ENCODE measurements at places on chromosomes 2 and 18. TPM values are rescaled to one million over a fixed set of nuclear protein-coding genes. Genes with fewer than 3 reads are reported as not detected.
A peak's percentile ranks its signal among the peaks of the same experiment; 100 is the strongest.

DNA sequence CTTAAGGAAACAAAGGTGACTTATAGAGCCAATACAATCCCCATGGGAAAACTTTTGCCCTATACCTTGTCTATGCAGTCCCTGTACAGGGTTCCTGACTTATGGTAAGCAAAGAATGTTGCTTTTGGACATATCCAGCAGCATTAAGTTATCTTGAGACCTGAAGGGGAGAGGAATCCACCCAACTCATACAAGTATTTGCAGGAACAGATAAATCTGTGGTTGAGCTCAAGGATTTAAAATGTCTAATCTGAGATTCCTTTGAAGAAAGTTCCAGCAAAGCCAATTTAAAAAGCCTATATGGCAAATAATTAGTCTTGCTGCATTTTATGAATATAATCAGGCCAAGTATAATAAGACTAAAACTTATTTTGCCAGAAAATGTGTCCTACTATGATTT, 739.5 kb upstream of the CDH2 start:
- H3K4me1 ChIP-seq: peaks cover 6% of the 10 kb centered on the region
- no peaks in the 10 kb centered on the region for H3K27me3 ChIP-seq
- H3K36me3 ChIP-seq: peaks cover 7% of the 10 kb centered on the region

- DNase-seq: no peak
- no peaks in the 10 kb centered on the region for H3K27me3 ChIP-seq
- H3K36me3 ChIP-seq: no peaks in the 10 kb centered on the region
Measured at GRCh38 chr2:137826373-137827372, 137.6 kb upstream of the HNMT start.

DNA sequence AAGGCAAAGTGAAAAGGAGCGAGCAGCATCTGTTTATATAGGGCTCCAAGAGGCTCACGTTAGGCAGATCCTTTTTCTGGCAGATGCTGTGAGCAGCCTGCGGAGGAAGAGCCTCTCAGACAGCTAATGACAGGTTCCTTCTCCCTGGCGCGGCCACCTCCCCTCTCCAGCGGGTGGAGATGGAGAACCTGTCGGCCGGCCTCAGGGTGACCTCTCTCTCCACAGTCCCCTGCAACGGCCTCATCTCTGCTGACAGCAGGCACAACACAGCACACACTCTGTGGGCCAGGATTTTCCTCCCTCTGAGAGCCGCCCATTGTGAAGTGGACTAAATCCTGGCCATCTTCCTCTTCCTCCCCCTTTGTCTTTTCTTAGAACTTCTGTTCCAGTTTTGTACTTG, 119.8 kb downstream of the PRKCE start:
- peak overlapping the region; percentile 77 for H3K4me3 ChIP-seq
- H3K36me3 ChIP-seq: no peaks in the 10 kb centered on the region
- H3K27ac ChIP-seq: peak overlapping the region; percentile 71

- no peaks in the 10 kb centered on the region for H3K4me1 ChIP-seq
- no peak overlapping the region for H3K27ac ChIP-seq
- H3K4me3 ChIP-seq: no peak overlapping the region
- 0 out of 2 replicates have a peak, but pooled peaks cover 5% of the 10 kb centered on the region for H3K36me3 ChIP-seq
- H3K27me3 ChIP-seq: no peaks in the 10 kb centered on the region
Measured at GRCh38 chr18:52323802-52324201, 16.2 kb upstream of the DCC start.

DNA sequence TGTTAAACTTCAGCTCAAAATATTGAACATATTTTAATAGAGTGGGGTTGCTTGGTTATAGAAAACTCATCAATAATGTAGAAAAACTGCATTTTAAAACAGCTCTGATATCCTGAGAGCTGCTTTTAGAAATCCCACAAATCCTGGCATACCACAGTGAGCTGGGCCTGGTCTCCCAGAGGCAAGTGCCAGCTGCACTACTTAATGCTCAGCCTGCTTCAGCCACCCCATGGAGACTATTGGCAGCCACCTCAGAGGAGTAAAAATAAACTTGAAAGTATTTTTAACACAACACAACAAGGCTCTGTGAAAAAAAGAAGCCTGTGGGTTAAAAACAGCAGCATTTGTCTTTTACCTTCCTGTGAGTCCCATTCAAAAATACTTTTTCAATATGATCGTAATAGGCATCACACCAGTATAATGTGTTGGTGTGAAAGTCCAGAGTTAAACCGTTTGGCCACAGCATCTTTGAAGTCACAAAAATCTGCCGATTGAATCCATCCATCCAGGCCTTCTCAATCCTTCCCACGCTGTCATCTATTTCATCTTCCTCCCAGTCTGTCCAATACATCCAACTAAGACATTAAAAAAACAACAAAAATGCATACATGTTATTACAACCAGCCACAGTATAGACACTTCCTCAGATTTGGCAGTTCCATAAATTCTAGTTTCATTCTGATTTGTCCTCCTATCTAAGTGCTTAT, 1115.3 kb downstream of the LRP1B start:
- no peaks in the 10 kb centered on the region for H3K36me3 ChIP-seq
- peaks cover 6% of the 10 kb centered on the region for H3K4me1 ChIP-seq
- DNase-seq: no peak
- no peaks in the 10 kb centered on the region for H3K27me3 ChIP-seq
- no peak overlapping the region for H3K27ac ChIP-seq
- H3K4me3 ChIP-seq: no peak overlapping the region

- no peak overlapping the region for H3K4me3 ChIP-seq
- H3K27me3 ChIP-seq: peaks cover 24% of the 10 kb centered on the region
- peaks cover 5% of the 10 kb centered on the region for H3K4me1 ChIP-seq
- no peak overlapping the region for H3K27ac ChIP-seq
Measured at GRCh38 chr2:42558827-42559226, 9.6 kb upstream of the MTA3 start.

DNA sequence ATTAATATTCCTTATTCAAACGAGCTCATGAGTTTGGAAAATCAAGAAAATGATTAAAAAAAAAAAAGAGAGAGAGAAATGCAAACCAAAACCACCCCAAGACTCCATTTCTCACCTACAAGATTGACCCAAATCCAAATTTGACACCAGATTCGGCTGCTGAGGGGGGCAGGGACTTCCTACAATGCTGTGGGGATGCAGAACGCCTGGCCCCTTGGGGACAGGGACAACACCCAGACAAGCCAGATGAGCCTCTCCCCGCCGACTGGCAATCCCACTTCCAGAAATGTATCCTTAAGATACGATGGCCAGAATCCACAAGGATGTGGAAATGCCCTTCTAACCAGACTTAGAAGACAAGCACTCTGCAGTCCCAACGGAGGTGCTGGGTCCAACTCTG, 20.7 kb downstream of the BOK start:
- H3K27ac ChIP-seq: no peak overlapping the region
- H3K36me3 ChIP-seq: peaks cover 40% of the 10 kb centered on the region
- DNase-seq: no peak
- H3K27me3 ChIP-seq: peaks cover 6% of the 10 kb centered on the region
- peaks cover 7% of the 10 kb centered on the region for H3K4me1 ChIP-seq
- H3K4me3 ChIP-seq: no peak overlapping the region

DNA sequence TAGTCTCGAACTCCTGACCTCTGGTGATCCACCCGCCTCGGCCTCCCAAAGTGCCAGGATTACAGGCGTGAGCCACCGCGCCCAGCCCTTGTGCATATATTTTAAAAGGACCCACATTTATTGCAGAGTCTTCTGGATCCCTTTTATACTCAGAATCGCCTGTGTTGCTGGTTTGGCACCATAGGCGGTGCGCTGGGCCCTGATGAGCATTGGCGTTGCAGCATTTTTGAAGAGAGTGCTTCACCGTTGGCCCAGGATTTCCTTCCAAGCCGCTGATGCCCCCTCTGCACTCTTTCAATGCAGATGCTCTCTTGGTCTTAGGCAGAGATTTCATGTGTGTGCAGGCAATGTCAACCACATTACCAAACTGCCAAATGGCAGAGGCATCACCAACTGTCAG, 13.5 kb upstream of the TFCP2L1 start:
- no peak for DNase-seq
- no peak overlapping the region for H3K27ac ChIP-seq
- peaks cover 37% of the 10 kb centered on the region for H3K27me3 ChIP-seq
- no peak overlapping the region for H3K4me3 ChIP-seq
- no peaks in the 10 kb centered on the region for H3K4me1 ChIP-seq

- peaks cover 2% of the 10 kb centered on the region for H3K27me3 ChIP-seq
- H3K4me3 ChIP-seq: peak overlapping the region; percentile 68
- DNase-seq: no peak
- peak overlapping the region; percentile 74 for H3K27ac ChIP-seq
- H3K36me3 ChIP-seq: no peaks in the 10 kb centered on the region
Measured at GRCh38 chr2:213252206-213252605, 32.1 kb upstream of the SPAG16 start.

GRCh38 chr2:88048541-88048940, 7.0 kb downstream of the KRCC1 start:
- H3K4me1 ChIP-seq: peaks cover 21% of the 10 kb centered on the region
- no peak overlapping the region for H3K4me3 ChIP-seq
- no peak overlapping the region for H3K27ac ChIP-seq
- DNase-seq: no peak

- peaks cover 58% of the 10 kb centered on the region for H3K27me3 ChIP-seq
- DNase-seq: no peak
- no peaks in the 10 kb centered on the region for H3K4me1 ChIP-seq
- H3K4me3 ChIP-seq: no peak overlapping the region
Measured at GRCh38 chr2:218871345-218872302, 9.0 kb upstream of the WNT10A start.

DNA sequence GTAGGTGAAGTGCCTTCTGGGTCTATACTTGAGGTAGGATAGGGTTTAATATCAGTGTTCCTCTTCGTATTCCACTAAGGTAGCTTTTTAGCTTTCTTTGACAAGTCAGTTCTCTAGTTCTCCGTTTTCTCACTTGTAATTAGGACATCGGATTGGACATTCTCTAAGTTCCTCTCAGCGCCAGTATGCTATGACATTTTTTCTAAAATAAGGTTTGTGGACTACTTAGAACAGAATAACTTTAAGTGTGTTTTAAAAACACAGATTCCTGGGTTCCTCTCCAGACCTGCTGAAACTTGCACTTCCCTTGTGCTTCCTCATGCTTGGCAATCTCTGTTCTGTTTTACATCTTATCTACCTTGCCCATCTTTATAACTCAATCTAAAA, 69.3 kb upstream of the YWHAQ start:
- H3K27ac ChIP-seq: peak overlapping the region; percentile 57
- peaks cover 57% of the 10 kb centered on the region for H3K4me1 ChIP-seq
- H3K4me3 ChIP-seq: no peak overlapping the region
- no peak for DNase-seq

- no peaks in the 10 kb centered on the region for H3K27me3 ChIP-seq
- no peak overlapping the region for H3K27ac ChIP-seq
- H3K4me3 ChIP-seq: no peak overlapping the region
- peaks cover 23% of the 10 kb centered on the region for H3K36me3 ChIP-seq
- H3K4me1 ChIP-seq: peaks cover 10% of the 10 kb centered on the region
Measured at GRCh38 chr2:23862716-23863426, 64.1 kb downstream of the ATAD2B start.

GRCh38 chr2:23145460-23145859, 239.5 kb upstream of the KLHL29 start:
- H3K27me3 ChIP-seq: peaks cover 2% of the 10 kb centered on the region
- H3K4me1 ChIP-seq: no peaks in the 10 kb centered on the region
- H3K4me3 ChIP-seq: no peak overlapping the region
- no peak for DNase-seq
- H3K27ac ChIP-seq: no peak overlapping the region

DNA sequence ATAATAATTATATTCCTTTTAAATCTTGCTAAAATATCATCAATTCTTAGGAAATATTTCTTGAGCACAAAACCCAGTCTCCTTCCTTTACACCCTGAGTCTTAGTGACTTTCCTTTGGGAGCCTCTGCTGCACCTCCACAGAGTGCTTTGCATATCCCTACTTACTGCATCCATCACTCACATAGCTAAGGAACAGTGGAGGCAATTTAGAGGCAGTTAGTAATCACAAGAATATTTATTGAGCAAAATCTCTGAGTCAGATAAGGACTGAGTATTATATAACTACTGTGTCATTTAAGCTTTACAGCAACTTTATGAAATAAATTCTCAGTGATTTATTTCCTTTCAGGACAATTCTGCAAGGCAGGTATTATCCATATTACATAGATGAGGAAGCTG, 327.7 kb downstream of the TMX3 start:
- DNase-seq: peak; percentile 52
- peaks cover 28% of the 10 kb centered on the region for H3K4me1 ChIP-seq
- H3K4me3 ChIP-seq: no peak overlapping the region
- peak overlapping the region; percentile 4 for H3K27ac ChIP-seq
- no peaks in the 10 kb centered on the region for H3K27me3 ChIP-seq
- peaks cover 10% of the 10 kb centered on the region for H3K36me3 ChIP-seq

The TSGA10 gene
- 0.99 TPM for total RNA-seq

The LRP2 gene
- not detected for total RNA-seq

The RAB10 gene
- total RNA-seq: 136 TPM

The COL6A3 gene
- 576 TPM for total RNA-seq

The CAB39 gene
- total RNA-seq: 52.4 TPM

The WDR35 gene
- 4.6 TPM for total RNA-seq

The MYO7B gene
- 1.1 TPM for total RNA-seq

The PDE11A gene
- total RNA-seq: 0.95 TPM
